ENCODE measurements at places on chromosomes 7 and 10.

- no peak for DNase-seq
Measured at GRCh38 chr7:83038787-83039186, 123.9 kb downstream of the PCLO start.

GRCh38 chr7:20199015-20199737 lies 18.0 kb downstream of the MACC1 start:
- peak; percentile 79 for DNase-seq

GRCh38 chr10:92082583-92083280 lies 159.2 kb downstream of the BTAF1 start:
- no peak for DNase-seq

GRCh38 chr10:97713826-97714400 lies 383 bp downstream of the MARVELD1 start:
- DNase-seq = peak; percentile 21

DNA sequence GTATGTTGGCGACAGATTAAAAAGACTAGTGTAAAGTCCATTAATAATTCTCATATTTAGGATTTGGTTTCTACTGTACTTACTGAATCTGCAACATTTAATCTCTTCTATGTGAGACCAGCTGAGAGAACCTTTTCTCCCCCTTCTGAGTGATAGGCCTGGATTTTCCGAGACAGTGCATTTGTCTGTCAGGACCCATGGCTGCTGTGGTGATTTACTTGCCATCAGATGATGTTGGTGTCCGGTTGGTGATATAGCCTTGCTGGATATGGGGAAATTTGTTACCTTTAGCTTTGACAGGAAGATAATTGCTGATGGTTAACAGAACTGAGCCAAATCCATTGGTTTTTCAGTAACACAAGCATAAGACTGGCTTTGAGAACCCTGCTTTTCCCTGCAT lies 517.2 kb downstream of the LRMDA start:
- DNase-seq = no peak
